ENCODE measurements at places on chromosomes 7 and 10. TPM values are rescaled to one million over a fixed set of nuclear protein-coding genes. Genes with fewer than 3 reads are reported as not detected.

Gene SLC16A9
- total RNA-seq, result 0.09 TPM

Gene MCM7
- total RNA-seq, result 248 TPM

Gene GTPBP10
- 26.9 TPM for total RNA-seq

Gene ENTPD1
- not detected for total RNA-seq

Gene SPDYE2B
- total RNA-seq, result not detected

Gene IKZF1
- not detected for total RNA-seq

Gene FAM25C
- not detected for total RNA-seq

Gene THSD7A
- total RNA-seq, result 1.3 TPM

Gene MOGAT3
- not detected for total RNA-seq

Gene HOXA10
- 7.5 TPM for total RNA-seq

Gene PVRIG
- total RNA-seq, result not detected

Gene PRKCQ
- 4.3 TPM for total RNA-seq

Gene CYP17A1
- not detected for total RNA-seq

Gene ZNF503
- 13.9 TPM for total RNA-seq

Gene SPDYE16
- not detected for total RNA-seq

Gene TFPI2
- 302 TPM for total RNA-seq

Gene CYP2C19
- not detected for total RNA-seq

Gene SGMS1
- 36.2 TPM for total RNA-seq

Gene DENND2A
- total RNA-seq, result 0.25 TPM

Gene SAMD9
- 7.1 TPM for total RNA-seq

Gene METTL27
- total RNA-seq, result 9.8 TPM

Gene GOLGA7B
- total RNA-seq, result 4.0 TPM
